Astrocyte of the spinal cord (primary cell): ENCODE measurements at places on chromosomes 2 and 18.

GRCh38 chr2:108877506-108877905 lies 90.9 kb downstream of the CCDC138 start:
- DNase-seq, result no peak

- no peak for DNase-seq
These were observed 136.0 kb upstream of the SPOPL start for GRCh38 chr2:138365581-138365980.

GRCh38 chr2:11870584-11870983 lies 124.2 kb downstream of the LPIN1 start:
- no peak for DNase-seq

DNA sequence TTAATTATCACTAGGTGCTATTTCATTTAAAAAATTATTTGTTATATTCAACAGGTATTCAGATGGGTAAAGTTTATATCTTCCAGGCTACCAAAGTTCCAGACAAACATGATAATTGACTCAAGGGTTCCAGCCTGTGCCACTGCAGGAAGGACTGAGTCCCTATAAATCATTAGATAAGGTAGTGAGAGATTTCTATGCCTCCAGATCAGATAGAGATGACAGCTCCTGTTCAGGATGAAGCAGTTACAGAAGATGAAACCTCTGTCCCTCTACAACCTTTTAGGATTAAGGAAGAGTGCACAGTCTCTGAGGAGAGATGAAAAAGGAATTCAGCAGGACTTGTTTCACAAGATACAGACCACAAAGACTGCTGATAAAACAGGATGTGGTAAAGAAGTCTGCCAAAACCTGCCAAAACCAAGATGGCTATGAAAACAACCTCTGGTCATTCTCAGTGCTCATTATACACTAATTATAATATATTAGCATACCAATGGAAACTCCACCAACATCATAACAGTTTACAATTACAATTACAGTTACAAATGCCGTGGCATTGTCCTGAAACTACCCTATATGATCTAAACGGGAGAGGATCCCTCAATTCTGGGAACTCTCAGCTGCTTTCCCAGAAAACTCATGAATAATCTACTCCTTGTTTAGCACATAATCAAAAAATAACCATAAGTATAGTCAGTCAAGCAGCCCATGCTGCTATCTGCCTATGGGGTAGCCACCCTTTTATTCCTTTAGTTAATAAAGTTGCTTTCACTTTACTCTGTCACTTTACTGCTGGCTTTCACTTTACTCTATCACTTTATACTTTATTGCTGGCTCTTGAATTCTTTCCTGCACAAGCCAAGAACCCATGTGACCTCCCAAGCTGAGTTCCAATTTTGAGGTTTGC lies 288.5 kb downstream of the PDE11A start:
- peak; percentile 76 for DNase-seq

DNA sequence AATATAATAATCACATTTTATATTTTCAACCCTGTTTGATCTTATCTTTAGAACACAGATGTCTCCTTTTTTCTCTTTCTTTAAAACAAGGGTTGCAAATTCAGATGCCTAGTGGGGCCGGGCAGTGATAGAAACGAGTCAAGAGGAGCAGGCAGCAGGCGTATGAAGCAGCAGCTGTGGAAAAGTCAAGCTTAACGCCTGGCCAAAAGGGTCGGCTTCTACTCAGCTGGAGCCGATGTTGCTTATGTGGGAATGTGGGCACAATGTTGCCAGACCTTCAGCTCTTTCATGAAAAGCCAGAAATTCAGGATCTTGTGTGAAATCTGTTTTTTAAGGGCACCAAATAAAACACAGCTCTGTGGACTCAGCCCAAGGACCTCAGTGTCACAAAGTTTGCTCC lies 642.7 kb downstream of the ARHGAP15 start:
- DNase-seq, result no peak

DNA sequence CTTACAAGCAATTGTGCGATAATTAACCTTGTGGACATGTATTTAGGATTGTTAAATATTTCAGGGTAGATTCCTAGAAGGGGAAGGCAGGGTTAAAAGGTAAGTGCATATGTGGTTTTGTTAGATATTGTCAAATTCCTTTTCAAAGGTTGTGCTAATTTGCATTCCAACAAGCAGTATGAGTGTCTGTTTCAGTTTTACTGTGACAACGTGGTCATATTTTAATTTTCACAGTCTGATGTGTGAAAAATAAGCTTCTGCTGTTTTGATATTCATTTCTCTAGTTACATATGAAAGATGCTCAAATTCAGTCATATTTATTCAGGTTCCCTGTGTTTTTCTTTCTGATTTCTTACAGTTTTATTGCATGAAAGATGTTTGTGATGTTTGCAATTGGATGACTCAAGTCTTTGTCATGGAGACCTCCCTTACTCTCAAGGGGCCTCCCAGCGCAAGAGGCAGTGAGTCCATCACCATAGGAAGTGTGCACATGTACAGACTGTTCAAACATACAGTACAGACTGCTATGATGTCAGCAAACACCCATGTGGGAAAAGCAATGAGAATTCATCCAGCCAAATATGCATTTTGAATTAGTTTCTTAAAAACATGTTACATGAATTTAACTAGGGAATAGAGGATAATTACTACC lies 310.8 kb downstream of the GALR1 start:
- DNase-seq, result peak; percentile 62

DNA sequence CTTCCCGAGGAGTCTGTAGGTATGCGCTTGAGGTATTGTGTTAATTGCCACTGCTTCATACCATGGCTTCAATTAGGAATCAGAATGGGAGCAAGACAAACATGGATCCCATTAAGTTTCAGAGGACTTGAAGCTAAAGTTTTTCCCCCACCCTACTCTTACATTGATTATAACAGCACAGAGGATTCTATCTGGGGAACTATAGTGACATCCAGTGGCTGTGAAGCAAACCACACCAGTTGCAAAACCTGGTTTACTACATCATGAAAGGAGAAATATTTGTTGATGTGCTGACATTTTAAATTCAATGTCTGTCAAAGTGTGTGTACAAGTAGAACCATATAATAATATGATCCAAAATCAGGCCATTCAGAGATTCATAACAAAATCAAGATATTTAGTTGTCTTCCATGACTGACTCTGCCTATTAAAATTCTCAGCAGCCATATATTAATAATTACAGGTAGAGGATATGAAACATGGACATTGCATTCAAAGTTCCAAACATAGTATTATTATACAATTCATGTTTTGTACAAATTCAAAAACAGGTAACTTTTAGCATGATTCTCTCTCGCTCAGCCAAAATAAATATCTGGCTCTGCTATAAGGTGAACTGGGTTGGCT lies 82.9 kb downstream of the GRB14 start:
- DNase-seq, result peak; percentile 61

GRCh38 chr2:187497858-187498463 lies 49.9 kb upstream of the CALCRL start:
- DNase-seq, result peak; percentile 34

- no peak for DNase-seq
These were observed 42.3 kb downstream of the BOLA3 start for GRCh38 chr2:74105413-74105812.

GRCh38 chr18:5975111-5976002 lies 80.0 kb upstream of the TMEM200C start:
- DNase-seq, result peak; percentile 87

DNA sequence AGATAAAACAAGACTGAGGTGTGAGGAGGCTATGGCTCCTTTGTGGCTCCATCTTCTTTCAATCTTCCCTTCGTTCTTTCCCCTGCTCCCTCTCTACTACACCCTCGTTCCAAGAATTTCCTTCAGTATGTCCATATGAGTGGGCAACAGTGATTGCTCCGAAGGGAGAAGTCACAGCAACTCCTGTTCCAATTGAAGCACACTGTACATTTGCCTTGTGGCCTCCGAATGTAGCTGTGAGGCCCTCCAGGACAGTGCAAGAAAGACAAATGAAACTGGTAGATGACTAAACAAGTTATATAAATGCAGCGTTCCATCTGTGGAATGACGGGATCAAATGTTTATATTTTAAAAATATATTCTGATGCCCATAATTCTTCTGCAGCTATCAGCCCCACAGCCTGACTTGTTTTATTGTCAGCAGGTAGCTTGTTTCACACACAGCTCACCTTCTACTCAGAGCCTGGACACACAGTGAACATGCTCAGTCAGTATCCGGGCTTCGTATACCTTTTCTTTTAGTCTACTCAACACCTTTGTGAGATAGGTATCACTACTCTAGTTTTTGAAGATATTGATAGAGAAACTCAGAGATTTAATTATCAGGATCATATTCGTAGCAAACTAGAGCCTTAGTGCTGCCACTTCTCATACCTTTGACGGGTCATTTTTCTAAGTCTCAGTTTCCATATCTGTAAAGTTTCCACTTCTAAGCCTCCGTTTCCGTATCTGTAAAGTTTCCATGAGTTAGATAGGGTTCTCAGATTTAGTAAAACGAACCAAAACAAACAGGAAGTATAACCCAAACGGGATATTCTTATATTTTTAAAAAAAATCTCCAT lies 216.7 kb upstream of the STON1 start:
- no peak for DNase-seq

DNA sequence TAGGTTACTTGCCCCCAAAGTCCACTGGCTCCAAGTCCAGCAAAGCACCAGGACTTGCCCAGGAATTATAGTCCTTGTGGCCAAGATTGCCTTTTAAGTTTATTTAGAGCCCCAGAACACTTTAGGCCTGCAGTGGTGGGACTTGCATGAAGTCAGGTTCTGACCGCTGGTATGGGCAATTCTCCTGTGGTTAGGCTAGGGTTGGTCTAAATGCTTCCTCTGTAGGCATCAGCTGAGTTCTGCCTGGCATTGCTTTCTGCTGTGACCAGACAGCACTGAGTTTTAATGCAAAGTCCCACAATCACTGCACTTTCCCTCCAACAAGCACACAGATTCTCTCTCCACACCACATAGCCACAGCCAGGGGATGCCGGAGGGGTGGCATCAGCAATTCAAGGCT lies 64.5 kb downstream of the DDX18 start:
- no peak for DNase-seq

DNA sequence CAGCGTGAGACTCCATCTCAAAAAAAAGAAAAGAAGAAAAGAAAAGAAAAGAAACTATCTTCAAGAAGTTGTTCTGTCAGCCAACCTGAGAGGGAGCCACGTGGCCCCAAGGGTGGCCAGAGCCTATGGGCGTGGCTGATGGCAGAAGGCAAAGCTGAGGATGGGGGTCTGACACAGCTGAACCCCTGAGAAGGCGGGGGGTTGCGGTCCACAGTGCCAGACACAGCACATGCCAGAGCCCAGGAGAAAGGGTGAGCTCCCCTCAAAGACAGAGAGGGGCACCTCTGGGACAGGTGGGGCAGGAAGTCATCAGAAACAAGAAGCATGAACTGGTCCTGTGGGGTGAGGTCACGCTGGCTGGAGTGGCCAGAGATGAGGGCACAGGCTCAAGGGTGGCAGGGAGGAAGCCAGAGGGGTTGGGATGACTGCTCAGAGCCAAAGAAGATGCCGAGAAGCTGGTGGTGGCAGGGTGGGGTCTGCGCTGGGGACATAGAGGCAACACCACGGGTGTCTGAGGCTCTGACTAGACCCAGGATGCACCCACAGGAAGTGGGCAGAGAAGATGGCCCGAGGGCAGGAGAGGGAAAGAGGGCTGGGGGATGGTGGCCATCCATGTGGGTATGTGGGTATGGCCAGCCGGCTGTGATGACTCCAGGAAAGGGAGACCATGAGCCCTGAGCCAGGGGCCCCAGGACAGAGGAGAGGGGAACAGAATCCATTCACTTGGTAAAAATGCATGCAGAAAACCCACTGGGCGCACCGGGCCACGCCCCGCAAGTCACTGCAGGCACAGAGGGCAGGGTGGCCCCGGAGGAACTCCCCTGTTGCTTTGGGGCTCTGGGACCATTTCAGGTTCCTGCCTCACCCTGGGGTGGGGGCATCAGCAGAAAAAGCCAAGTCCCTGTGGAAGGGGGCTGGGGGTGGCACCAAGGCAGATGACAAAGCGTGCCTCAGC lies 8.4 kb downstream of the KIF1A start:
- no peak for DNase-seq

- DNase-seq, result no peak
These were observed 36.7 kb downstream of the RND3 start for GRCh38 chr2:150450765-150451164.

DNA sequence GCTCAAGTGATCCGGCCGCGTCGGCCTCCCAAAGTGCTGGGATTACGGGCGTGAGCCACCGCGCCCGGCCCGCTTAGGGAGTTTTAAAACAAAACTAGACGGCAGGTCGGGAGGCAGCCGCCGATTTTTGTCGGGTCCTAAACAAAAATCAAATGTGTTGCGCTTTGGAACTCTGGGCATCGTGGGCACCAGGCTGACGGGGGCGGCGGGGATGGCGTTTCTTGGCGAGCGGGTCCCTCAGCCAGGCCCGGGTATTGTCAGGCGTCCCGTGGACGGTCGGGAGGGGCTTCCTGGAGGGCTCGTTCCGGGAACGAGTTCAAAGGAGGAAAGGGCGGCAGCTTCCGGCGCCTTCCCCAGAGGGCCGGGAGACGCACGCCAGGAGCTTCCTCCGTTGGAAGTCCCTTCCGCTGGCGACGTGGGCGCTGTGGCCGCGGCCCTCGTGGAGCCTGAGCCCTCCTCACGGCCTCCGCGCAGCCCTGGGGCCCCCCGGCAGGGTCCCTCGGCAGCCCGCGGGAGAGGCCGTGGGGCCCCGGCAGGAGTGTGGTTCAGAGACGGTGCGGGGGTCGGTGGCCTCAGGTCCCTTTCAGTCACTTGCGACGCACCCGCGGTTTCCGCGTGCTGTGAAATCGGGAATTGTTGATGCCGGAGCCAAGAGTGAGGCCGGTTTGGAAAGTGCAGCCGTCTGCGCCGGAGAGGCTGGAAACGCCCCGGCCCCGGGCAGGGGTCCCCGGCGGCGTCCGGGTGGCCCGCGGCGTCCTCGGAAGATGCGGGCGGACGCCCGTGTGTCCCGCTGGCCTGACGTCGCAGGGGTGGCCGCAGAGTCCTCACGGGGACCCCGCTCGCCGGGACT lies 59.3 kb downstream of the EMILIN2 start:
- DNase-seq, result no peak

- DNase-seq, result no peak
These were observed 546.7 kb downstream of the RIT2 start for GRCh38 chr18:42568773-42569172.
